ENCODE measurements at places on chromosomes 5 and 9.

DNA sequence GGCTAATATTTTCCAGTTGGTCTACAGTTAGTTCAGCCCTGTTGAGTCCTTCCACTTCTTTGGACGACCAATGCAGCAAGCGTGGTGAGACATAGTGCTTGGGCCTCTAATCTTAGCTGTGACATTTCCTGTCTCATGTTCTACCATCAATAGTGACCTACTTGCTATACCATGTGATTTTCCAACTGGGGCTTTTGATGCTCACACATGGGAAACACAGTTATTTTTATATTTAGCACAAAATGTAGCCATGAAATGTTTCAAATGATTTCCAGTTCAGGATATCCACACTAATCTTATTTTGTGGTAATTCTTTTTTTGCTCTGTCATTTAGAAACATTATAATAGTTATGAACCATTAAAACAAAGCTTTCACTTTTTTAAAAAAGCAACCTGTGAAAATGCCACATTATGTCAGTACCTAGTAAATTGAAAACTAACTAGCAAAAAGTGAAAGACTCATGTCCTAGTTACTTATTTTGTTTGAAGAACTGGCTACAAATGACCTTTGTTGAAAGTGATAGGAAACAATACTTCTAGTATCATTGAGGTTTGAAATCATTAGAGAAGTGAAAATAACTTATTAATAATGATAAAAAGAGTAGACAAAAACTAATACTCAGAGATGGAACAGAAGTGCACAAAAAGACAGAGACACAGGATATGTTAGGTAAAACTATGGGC, 18.3 kb downstream of the MARCHF3 start:
- DNase-seq, result peak; percentile 15

- no peak for DNase-seq
Observed at GRCh38 chr9:91833878-91834255, 116.2 kb downstream of the ROR2 start.

GRCh38 chr9:104675611-104676010, 18.7 kb upstream of the OR13D1 start:
- DNase-seq, result no peak

GRCh38 chr5:160457252-160457651, 35.6 kb downstream of the PTTG1 start:
- DNase-seq, result no peak

DNA sequence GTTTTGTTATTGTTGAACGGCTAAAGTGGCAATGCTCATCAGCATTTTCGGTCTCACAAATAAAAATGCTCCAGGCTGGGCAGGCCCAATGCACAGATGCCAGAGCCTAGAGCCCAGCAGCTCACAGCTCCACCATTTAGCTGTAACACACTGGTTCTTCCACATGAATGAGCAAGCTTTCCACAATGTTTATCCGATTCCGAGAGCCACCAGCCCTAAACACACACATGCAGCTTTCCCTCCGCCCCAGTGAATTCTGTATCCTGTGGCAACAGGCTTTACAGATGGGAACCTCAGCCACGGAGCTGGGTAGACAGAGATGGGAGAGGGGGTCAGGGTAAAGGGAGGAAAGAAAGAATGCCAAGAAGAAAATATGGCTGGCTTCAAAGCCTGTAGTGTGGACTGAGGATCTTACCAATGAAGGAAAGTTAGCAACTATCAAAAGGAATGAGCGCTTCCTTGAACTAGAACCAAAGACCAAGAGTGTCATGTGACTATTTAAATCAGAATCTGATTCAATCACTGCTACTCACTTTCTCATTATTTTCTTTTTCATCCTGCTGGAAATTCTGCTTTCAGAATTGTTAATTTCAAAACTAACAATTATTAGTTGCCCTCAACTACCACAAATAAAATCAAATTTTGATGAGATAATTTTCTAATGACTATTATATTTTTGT, 77.1 kb downstream of the MRPS27 start:
- DNase-seq, result no peak

DNA sequence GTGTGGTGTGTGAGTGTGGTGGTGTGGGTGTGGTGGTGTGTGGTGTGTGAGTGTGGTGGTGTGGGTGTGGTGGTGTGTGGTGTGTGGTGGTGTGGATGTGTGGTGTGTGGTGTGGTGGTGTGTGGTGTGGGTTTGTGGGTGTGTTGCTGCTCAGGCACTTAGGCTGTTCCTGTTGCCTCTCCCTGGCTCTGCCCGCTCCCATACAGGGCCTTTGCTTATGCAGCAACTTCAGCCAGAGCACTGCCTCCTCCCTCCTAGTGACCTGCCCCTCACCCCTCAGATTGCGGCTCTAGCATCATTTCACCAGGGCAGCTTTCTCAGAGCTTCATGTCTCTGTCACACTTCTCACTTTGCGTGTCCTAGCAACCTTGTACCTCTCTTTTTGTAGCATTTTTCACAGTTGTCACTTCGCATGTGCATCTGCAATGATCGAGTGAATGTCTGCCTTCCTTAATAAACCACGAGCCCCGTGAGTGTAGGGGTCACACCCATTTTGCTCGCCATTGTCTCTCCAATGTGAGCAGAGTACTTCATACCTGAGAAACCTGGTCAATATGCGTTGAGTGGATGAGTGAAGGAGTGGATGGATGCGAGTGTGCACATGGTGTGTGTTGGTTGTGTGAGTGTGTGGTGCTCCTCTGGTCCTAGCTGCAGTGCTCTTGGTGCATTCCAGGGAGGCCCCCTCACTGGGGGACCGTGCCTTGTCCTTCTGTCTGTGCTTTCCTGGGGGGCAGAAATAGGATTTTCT, 167.9 kb upstream of the PANK3 start:
- no peak for DNase-seq
